ENCODE measurements at places on chromosomes 13 and 19.

- DNase-seq, result no peak
Measured at GRCh38 chr19:3115916-3116602, 19.8 kb upstream of the GNA15 start.

- DNase-seq, result no peak
Measured at GRCh38 chr13:112859817-112860190, 109.2 kb upstream of the MCF2L start.

DNA sequence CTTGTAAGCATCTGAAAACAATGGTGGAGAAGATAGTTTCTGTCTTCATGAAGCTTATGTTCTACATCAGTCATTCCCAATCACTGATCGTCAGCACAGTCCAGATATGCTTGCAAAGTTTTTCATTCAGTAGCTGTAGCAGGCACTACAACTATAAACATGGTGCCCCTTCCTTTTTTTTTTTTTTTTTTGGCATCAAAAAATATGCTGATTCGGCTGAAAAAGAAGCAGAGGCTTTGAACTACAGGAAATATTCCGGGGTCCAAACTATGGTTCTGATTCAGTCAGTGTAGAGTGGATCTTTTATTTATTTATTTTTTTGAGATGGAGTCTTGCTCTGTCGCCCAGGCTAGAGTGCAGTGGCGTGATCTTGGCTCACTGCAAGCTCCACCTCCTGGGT is 414.4 kb downstream of the OLFM4 start:
- no peak for DNase-seq

DNA sequence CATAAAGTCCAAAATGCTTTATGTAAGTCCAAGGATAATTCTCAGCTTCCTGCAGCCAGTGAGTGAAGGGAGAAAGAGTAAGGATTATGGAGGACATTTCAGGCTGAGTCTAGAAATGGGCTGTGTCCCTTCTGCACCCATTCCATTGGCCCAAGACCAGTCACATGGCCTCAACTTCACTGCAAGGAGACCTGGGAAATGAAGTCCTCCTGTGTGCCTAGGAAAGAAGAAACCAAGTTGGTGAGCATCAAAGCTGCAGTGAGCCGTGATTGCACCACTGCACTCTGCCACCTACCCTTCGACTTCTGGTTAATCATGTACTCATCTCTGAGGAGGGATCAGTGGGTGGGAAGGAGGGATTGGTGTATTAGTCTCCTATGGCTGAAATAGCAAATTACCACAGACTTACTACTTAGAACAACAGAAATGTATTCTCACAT is 3.6 kb upstream of the CD37 start:
- no peak for DNase-seq

GRCh38 chr13:27194209-27194608 is 22.6 kb upstream of the USP12 start:
- DNase-seq, result no peak

DNA sequence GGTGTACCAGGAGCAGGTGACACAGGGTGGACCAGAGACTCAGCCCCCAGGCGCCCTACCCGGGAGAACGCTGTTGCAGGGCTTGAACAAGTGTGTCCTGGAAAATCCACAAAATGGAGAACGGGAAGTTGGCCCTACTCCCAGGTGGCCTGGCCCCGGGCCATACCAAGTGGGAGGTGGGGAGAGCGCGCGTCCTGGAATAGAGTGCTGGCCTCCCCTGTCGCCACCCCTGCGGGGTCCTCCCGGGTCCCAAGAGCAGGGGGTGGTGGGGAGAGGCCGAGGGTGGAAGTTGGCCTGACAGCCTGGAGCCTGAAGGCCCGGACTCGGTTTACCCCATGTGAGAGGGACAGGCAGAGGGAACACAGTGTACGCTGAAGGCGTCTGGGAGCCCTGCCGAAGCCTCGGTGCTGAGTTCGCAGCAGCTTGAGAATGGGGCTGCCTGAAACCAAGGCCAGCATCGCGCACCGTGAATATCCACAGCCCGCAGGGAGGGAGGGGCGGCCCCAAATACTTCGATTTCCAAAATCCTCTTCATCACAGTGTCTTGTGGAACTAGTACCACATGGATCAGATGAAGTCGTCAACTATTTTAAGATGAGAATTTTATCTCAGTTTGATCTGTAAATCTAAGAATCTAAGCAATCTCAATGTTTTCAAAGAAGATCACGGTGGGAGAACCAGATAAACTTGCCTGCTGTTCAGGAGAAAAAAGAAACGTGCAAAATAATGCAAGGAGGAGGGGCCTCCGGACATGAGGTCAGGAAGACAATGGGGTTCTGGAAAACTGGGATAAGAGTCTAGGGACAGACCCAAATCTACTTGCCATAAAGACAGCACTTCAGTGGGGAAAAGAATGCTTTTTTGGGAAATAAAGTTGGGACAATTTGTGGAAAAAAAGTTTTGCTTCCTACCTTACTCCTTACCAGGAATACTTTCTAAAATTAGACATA is 10.4 kb upstream of the KLF16 start:
- DNase-seq, result no peak

DNA sequence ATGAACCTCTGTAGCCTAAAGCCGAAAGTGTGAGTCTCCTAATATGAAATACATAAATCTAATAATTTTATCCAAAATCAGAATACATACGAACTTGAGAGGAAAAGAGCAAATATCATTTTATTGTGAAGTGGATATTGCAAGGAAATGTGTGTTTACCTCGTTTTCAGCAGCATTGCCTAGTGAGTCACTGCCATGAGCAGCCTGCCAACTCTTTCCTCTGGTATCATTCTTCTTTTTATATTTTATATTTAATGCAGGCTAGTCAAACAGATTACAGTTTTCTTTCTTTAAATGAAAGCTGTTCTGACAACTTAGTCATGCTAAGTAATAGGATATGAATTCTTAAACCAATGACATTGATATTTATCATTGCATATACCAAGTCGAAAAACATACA is 44.2 kb downstream of the EDNRB start:
- DNase-seq, result no peak

DNA sequence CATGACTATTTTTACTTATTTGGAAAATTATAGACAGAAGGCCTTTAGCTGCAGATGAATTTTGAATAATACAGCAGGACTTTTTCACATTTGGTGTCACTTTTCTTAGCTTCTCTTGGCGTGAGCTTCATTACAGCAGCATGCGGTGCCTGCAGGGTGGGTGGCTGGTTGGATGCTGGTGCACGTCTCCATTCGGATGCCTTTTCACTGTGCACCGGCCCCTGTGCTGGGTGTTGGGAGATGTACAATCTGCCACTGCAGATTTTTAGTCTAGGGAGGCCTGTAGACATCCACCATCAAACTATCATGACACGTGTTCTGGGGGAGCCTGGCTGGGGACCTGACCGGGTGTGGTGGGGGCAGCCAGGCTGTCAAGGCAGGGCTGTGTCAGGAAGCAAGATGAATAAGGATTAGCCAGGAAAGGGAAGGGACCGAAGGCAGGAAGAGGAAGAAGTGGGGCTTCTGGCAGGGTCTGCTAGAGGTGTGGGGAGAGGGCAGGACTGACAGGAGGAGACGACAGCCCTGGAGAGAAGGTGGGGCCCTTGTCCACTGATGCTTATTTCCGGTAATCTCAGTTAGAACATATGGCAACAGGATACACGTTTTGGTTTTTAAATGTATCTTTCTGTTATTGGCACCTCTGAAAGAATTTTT is 88.8 kb downstream of the ARHGEF7 start:
- no peak for DNase-seq

DNA sequence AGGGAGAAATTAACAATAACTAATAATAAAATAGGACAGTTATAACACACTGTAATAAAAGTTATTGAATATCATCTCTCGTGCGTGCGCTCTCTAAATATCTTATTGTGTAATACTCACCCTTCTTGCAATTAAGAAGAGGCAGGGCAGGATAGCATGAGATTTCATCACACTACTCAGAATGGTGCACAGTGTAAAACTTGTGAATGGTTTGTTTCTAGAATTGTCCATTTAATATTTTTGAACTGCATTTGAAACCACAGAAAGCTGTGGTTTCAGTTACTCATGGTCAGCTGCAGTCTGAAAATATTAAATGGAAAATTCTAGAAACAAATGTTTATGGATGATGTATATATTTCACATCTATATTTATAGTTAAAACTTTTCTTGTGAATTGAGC is 161.1 kb downstream of the DCT start:
- DNase-seq, result no peak

- no peak for DNase-seq
Measured at GRCh38 chr19:16893686-16893989, 4.8 kb downstream of the F2RL3 start.

DNA sequence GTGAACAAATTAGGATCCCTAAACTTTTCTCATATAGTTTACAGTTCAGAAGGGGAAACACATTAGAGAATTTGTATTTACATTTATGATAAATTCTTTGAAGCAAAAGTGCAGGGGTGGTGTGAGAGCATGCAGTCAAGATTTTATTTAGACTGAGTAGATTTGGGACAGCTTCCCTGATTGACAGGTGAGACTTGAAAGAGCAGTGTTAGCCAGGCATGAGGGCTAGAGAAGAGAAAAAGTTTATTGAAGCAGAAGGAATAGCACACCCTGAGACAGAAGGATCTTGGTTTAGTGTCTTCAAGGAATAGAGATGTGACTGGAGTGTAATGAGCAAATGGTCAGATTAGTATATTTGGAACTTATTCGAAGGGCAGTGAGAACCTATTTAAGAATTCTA is 50.5 kb downstream of the PDS5B start:
- DNase-seq, result no peak

- DNase-seq, result no peak
Measured at GRCh38 chr19:46621191-46622117, 3.4 kb downstream of the PTGIR start.

DNA sequence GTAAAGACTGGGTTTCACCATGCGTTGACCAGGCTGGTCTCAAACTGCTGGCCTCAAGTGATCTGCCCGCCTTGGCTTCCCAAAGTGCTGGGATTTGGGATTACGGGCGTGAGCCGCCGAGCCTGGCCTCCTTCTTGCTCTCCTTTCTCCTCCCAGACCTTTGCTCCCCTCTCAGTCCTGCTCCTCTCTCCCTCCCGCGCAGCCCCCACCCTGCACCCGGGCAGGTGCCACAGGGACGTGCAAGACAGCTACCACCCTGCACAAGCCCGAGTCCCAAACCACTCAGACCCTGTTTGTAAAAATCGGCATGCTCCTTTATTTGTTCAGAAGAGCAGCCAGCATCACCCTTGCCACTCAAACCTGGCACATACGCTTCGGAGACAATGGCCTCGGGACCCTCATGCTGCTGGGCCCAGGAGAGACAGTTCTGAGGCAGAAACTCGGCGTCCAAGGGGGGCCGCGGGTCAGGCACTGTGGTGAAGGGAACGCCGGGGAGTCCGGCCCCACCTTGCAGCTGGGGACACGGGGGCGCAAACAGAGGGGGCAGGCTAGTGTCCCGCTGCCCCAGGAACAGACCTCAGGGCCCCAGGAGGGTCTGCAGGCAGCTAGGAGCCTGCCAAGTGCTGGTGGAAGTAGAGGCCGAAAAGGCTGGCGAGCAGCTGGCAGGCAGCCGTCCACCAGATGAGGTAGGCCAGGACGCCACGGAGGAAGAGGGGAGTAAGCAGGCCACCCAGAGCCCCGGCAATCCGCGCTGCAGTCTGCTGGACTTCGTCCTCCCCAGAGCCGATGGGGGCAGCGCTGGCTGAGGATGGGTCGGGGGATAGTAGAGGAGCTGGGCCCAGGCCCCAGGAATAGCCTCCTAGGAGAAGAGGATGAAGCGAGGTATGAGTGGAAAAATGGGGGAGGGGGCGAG is 18.7 kb downstream of the TMEM161A start:
- DNase-seq, result no peak

DNA sequence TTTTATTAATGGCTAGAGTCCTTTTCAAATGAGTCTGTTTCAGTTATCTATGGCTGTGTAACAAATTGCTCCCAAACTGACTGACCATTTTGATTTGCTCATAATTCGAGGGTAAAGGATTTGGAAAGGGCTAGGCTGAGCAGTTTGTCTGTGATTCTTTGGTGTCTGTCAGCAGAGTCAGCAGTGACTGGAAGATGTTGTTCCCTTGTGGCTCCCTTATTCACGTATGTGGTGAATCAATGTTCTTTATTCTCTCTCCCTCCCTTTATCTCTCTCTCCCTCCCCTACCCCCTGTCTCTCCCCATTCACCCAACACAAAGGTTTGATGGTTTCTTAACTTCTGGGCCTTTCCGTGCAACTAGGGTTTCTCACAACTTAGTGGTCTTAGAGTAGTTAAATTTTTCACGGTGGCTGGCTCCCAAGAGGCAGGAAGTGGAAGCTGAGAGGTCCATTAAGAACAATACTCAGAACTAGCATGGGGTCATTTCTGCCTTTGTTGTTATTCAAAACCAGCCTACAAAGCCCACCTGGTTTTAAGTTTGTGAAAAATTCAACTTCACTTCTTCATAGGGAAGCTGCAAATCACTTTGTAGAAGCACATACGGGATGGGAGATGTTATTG is 772.5 kb upstream of the SLITRK1 start:
- DNase-seq, result no peak

DNA sequence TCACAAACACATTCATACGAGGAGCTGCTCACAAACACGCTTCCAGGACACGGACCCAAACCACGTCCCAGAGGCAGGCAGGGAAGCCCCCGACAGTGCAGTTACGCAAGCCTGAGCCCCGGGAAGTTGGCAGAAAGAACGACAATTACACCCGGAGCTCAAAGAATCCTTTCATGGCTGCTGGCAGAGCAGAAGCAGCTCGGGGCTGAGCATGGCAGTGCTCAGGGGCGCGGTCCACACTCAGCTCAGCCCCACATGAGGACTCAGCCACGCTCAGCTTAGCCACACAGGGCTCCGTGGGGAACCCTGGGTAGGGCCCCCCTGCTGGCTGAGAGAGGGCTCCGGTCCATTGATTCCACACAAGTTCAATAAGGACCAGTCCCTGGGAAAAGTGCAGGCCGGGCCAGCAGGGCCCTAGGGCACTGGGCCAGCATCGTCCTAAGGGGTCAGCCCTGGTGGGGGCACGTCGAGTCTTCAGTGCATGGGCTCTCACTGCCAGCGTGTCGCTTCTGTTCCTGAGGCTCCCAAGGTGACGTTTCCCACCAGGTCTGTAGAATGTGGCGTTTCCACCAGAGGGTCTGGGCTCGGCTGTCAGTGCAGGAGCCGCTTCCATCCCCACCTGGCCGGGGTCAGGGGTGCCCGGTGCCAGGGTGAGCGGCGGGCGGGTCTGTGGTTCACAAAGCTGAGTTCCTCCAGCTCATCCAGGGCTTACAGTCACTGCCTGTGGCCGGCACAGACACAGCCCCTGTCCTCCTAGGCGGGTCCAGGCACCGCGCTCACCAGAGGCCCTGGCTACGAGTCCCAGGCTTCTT is 23.1 kb downstream of the GAS6 start:
- DNase-seq, result no peak

- DNase-seq, result no peak
Measured at GRCh38 chr13:79455331-79455730, 25.6 kb upstream of the NDFIP2 start.

Measured in omental fat pad (tissue), 4 donors.